ENCODE measurements at places on chromosomes 3 and 15. TPM values are rescaled to one million over a fixed set of nuclear protein-coding genes. Genes with fewer than 3 reads are reported as not detected.

- DNase-seq, result peak; percentile 52
These were observed 45.7 kb upstream of the RAB6B start for GRCh38 chr3:133941415-133941821.

- no peak for DNase-seq
These were observed 462.8 kb downstream of the EDEM1 start for GRCh38 chr3:5650303-5650702.

MCF2L2 gene
- total RNA-seq, result under 0.01 TPM

ALPK3 gene
- total RNA-seq, result under 0.01 TPM

DNAH12 gene
- under 0.01 TPM for total RNA-seq

GRCh38 chr3:43031889-43032545, 52.9 kb downstream of the GASK1A start:
- no peak for DNase-seq

GRCh38 chr3:48634661-48635221, 520 bp downstream of the SLC26A6 start:
- DNase-seq, result peak; percentile 51

GRCh38 chr3:156317462-156318074, 197.2 kb downstream of the KCNAB1 start:
- peak; percentile 44 for DNase-seq

DNA sequence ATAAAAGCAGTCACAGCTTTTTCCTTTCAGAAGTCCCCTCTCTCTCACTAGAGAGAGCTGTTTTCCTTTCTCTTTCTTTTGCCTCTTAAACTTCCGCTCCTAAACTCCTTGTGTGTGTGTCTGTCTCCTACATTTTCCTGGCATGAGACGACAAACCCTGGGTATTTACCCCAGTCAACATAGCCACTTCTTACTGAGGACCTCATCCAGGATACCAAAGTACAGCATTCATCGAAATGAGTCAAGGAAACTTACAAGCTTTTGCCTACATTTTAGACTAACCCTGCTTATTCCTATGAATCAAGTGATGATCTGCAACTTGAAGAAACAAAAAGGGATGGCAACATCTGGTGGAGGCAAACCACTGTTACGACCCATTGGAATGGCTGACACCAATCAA, 16.7 kb downstream of the PATL2 start:
- peak; percentile 27 for DNase-seq

GRCh38 chr3:119976214-119976613, 118.0 kb downstream of the GSK3B start:
- DNase-seq, result no peak

DNA sequence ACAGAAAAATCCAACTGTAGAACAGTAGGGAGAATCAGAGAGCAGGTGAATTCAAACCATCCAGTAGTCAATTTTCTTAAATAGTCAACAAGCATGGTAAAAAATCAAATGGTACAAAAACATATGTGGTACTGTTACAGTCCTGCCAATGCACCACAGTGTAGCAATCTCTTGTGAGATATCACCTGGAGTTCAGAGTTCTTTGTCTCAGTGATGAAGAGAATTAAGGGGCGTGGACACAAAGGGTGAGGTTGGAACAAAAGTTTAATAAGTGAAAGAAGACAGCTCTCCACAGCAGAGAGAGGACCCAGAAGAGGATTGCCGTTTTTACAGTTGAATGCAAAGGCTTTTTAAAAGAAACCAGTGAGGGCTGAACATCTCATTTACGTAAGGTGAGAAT, 113.2 kb downstream of the NEO1 start:
- no peak for DNase-seq

Data from IMR-90 (cell line).